Activated CD4-positive, CD25-positive, alpha-beta regulatory T cell treated with anti-CD3 and anti-CD28 coated beads, Interleukin-2, amount 50 U/mL, for 24 hours (primary cell): ENCODE measurements at places on chromosomes 1 and 21.
A peak's percentile ranks its signal among the peaks of the same experiment; 100 is the strongest.

DNA sequence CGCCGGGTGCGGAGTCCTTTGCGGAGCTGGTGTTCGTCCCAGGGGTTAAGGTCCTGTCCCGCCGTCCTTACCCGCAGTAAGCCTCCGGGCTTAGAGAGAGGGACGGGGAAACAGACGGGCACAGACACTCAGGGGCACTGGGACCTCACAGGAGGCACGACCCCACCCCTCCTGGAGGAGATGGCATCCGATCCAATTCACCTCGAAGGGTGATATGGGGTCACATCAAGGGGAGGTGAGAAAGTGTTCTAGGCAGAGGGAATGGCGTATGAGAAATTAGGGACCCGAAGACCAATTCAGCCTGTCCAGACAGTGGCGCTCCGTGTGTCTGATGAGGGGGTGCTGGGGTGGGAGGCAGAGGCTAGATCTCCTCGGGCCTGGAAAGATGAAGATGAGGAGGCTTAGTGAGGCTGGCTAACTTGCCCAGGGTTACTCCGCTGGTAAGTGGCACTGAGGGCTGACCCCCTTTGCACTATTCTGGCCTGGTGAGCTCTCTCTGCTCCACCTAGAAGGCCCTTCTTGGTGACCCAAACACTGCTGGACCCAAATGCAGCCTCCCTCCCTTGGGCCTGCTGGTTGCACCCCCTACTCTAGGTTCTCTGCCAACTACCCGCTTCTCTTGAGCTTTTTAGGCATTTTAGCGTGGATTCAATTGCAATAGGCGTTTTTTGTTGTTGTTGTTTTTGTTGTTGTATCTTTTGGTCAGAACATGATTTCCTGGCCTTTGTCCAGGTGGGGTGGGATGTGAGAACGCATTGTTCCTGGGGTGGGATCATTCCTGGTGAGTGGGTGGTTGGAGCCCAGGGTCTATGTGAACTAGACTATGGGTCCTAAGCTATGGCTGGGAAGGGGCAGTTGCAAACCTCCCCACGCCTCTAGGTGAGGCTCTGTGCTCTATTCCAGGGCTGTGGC is 12.3 kb downstream of the BTBD19 start:
- ATAC-seq = no peak

DNA sequence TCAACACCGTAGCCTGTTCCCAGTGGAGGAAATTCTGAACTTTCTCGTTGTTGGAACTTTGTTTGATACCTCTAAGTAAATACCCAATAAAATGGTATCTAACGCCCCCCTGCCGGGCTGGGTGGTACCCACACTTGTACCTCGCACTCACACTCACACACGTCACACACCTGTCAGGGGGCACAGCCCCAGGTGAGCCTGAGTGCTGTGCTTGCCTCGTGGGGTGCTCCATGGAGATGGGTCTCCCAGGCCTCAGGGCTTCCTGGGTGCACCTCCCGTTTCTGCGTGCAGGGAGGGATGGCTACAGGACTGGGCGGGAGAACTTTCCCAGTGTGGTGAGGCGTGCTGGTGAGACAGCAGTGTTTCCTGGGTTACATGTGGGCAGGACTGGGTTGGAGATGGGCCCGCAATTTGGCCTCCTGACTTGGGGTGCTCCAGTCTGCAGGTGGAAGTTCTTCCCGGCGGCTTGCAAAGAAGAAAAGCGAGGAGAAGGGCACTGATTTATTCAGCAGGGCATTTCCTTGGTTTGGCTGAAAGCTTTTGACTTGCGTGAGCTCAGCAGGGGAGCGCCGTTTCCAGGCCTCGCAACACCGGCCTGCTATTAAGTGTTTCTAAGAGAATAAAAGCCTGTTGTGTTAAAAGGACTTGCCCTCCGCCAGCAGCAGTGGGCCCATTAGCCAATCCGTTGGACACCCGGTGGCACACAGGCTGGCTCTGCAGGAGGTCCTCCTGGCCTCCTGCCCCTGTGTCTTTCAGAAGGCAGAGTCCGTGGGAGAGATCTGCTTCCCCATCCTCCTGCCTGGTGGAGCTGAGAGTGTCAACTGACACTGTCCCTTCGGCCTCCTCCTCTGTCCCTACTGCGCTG is 79.7 kb downstream of the KIF26B start:
- no peak for ATAC-seq

GRCh38 chr1:67830928-67831830 is 2.1 kb downstream of the GNG12 start:
- ATAC-seq = no peak

- no peak for ATAC-seq
These were observed 64.8 kb downstream of the DHRS3 start for GRCh38 chr1:12552951-12553921.

DNA sequence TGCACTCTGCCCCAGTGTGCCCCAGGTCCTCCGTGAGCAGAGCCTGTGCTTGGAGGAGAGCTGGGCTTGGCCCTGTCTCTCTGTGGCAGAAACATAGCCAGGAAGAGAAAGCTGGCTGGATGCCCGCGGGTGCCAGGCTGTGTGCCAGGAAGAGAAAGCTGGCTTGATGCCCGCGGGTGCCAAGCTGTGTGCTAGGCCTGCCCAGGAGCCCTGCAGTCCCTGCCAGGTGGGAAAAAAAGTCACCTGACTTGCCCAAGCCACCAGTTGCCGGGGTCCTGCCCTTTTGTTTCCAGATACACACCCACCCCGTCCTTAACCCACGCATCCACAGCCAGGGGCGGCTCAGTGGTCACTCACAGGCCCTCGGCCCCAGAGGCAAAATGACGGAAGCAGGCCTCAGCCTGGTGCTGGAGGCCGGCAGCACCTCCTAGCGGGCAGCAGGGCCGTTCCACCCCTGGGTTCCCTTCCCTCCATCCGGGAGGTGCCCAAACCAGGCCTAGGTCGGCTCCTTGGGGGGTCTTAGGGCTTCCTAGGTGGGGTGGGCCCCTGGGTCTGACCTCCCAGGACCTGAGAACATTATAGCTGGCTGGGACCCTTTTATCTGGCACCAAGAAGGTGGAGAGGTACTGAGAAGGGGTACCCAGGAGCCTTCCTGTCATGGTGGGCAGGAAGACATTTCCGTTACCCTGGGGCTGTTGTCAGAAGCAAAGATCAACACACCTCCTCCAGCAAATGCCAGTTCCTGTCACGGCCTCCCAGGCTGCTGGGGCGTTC is 9.1 kb downstream of the ITGB2 start:
- ATAC-seq = peak; percentile 63

DNA sequence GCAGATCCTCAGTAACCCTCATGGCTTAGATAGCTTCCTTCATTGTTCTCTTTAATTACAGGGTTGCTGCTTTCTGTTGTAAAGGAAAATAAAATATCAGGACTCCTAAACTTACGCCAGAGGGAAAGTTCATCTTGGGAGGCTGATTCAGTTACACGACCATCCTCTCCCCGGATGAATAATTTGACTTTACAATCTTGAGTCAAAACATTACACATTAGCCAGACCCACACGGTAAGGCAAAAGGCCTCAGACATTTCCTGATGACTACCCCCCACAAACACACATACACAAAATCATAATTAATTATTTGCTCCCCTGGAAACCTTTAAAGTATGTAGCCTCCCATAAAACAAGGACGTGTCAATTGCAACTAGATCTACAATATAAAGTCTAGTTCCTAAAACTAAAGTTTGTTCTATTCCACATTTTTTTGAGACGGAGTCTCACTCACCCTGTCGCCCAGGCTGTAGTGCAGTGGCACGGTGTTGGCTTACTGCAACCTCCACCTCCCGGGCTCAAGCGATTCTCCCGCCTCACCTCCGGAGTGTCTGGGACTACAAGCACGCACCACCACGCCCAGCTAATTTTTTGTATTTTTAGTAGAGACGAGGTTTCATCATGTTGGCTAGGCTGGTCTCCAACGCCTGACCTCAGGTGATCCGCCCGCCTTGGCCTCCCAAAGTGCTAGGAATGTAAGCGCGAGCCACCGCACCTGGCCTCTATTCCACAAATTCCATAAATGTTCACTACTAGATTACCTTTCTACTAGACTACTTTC is 830 bp upstream of the PRDX1 start:
- ATAC-seq = peak; percentile 50

DNA sequence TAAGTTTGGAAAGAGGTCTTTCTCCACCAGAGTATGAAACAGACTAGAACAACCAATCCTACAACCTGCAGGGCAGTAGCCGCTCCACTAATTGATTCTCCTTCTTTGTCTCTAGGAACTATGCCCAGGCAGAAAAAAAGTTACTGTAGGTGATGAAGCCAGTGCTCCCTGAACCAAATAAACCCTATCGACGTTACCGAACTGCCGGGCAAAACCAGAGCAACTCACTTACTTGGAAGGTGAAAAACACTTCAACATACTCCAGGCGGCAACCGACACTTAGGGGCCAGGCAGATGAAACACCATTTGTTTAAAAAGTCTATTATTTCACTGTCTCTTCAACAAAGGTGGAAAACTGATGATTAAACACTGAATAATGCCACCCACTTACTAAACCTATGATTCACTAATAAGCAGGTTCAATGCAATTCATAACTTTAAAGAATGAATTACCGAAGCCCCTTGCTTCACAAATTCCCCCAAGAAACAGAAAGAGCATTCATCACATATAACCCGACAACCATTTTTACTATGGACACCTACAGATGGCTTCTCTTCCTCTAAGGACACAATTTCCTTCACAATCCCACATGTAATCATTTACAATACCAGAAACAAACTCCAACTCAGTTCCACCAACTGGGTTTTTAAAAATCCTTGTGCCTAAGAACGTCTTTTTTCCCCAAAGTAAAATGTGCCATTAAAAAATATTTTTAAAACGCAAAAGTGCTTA is 1.6 kb downstream of the NRIP1 start:
- peak; percentile 53 for ATAC-seq

DNA sequence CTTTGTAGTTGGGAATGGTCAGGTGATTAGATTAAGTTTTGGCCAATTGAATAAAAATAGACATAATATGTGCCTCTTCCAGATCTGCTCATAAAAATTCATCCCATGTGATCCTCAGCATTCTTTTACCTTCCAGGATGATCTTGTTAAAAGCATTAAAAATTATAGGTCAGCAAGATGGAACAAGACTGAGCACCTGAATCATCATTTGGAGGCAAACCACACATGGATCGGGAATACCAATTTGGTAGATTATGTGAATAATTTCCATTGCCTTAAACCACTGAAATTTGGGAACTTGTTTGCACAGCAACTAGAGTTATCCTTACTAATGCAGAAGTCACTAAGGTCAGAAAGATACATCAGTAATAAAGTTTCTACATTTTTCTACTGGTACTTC is 681.4 kb upstream of the ADGRL2 start:
- ATAC-seq = no peak

- no peak for ATAC-seq
These were observed 131.6 kb downstream of the AJAP1 start for GRCh38 chr1:4786055-4786454.

- ATAC-seq = no peak
These were observed 80.3 kb downstream of the SDCCAG8 start for GRCh38 chr1:243336163-243336562.

GRCh38 chr21:44295646-44296045 is 4.2 kb upstream of the PFKL start:
- no peak for ATAC-seq

DNA sequence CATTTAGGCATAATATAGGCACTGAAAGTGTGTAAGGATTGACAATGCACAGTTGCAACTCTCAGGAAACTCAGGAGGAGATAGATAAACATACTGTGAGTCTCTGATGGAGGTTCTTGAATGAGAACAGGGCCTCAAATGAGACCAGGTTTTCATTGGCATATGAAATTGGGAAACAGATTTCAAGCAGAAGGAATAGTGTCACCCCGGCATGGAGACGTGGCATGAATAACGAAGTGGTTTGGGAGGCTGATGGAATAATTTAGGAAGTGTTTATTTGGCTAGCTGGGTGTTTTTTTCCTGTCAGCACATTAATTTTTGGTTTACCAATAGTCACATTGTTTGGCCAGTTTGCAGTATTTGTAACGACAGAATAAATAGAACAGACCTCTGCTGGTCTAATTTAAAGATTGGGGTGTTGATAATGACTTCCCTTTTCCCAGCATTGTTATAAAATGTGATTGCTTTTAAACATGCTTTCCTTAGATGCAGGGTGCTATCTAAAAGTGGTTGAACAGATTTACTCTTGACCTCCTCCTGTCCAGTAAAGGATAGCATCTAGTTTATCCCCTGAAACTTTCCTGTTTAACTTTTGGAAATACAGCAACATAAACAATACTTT is 132.0 kb downstream of the C1orf21 start:
- ATAC-seq = no peak

- ATAC-seq = no peak
These were observed 74.8 kb downstream of the MTR start for GRCh38 chr1:236869911-236870310.
